Osteocyte (in vitro differentiated cells): ENCODE measurements at places on chromosomes 6 and 20.

- peak; percentile 48 for DNase-seq
Measured at GRCh38 chr20:17501701-17502100, 29.5 kb downstream of the BFSP1 start.

DNA sequence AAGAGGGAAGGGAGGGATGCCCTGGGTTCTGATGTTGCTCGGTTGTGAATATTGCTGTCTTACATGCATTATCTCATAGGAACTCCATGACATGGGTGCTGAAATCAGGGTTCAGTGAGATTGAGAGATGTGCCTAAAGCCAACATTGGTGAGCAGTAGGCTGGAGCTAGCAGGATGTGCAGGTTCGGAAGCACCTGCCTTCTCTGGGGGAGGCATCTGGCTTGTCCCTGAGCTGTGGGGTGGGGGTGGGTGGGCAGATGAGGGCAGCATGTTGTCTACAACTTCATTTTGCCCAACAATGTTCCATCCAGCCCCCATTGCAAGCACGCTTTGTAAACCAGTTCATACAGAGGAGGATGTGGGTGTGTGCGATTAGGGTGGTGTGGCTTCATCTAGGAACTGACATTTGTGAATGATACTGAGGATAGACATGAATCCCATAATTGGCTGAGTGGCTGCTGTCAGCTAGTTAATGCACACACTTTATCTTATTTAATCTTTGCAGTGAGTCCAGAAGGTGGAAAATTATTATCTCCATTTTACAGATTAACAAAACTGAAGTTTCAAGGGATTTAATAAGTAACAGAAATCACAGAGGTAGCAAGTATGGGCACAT, 119.4 kb downstream of the SYNDIG1 start:
- peak; percentile 32 for DNase-seq

DNA sequence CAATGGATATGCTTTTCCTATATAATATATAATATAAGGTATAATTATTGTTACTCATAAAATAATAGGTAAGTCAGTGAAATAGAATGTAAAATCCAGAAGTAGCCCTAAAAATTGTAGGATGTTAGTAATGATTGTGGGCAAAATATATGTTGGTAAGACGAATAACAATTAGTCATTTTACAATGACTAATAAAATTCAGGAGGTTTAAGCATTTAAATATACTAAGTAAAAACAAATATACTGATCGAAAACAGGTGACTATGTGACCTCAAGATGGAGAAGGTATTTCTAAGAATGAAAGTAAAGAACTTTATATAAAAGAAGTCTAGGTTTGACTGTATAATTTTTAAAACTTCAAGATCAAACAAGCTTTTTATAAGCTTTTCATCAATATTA, 28.9 kb downstream of the FUCA2 start:
- no peak for DNase-seq

DNA sequence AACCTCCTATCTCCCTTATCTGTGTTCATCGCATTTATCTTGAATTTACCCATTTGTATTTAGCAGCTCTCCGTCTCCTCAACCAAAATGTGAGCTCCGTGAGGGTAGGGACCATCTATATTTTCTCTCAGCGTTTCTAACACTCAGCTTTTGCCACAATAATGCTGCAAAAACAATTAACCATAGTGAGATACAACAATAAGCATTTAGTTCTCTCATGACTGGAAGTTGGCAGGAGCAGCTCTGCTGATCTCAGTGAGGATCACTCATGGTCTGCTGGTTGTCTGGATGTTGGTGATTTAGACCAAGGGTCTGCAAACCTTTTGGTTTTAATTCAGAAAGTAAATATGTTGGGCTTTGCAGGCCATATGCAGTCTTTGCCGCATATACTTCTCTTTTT, 394.8 kb upstream of the RNF217 start:
- DNase-seq, result no peak

DNA sequence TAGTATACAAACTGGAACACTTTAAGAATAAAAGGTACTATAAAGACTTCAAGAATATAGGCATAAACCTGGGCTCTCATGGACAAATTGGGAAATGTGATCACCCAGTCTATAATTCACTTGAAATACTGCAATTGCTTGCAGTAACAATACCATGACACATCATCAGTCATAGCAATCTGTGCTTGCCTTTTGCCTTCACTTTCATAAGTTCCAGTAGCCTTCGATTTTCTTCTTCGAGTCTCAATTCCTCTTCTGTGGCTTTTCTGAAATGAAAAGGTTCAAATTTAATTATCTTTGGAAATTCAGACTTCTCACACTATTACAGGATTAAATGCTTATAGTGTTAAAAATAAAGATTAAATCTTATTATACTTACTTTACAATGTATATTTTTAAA, 96.3 kb upstream of the ZBTB24 start:
- no peak for DNase-seq

DNA sequence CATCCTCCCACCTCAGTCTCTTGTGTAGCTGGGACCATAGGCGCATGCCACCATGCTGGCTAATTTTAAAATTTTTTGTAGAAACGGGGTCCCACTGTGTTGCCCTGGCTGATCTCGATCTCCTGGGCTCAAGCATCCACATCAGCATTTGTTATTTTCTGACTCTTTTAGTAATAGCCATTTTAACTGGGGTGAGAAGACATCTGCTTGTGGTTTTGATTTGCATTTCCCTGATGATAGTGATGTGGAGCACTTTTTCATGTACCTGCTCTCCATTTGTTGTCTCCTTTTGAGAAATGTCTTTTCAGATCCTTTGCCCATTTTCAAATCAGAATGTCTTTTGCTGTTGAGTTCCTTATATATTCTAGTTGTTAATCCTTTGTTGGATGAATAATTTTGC, 22.2 kb upstream of the TULP4 start:
- DNase-seq, result no peak

GRCh38 chr6:37956711-37957275, 137.3 kb downstream of the ZFAND3 start:
- DNase-seq, result no peak

DNA sequence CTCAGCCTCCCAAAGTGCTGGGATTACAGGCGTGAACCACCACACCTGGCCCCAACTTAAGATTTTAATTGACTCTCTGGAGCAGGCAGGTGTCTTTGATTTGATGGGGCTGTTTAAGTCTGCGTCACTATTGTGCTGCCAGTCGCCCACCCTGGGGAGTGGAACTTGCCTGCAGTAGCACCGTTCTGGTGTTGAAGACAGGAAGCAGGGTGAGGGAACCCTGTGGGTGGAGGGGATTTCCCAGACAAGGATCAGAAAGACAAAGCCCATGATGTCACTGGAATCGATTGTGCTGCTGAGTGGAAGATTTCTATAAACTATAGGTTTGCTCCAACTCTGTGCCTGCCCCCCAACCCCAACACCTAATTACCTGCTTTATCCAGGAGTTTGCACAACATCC, 11.0 kb downstream of the ALDH8A1 start:
- no peak for DNase-seq

DNA sequence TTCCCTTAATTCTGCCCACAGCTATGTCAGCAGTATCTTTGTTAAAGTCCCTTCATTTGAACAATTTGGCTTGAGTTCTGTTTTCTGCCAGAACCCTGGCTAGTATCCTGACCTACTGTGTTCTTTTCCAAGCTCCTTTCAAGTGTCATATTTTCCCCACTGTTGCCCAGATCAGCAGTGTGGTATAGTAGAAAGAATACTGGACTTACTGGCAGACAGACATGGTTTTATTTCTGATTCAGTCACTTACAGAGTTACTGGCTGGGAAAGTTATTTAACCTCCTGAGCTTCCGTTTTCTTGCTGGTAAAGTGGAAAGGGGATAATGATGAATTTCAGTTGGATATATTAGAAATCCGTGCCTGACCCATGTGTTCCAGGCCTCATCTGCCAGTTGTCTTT, 39.8 kb upstream of the RAB23 start:
- DNase-seq, result no peak

DNA sequence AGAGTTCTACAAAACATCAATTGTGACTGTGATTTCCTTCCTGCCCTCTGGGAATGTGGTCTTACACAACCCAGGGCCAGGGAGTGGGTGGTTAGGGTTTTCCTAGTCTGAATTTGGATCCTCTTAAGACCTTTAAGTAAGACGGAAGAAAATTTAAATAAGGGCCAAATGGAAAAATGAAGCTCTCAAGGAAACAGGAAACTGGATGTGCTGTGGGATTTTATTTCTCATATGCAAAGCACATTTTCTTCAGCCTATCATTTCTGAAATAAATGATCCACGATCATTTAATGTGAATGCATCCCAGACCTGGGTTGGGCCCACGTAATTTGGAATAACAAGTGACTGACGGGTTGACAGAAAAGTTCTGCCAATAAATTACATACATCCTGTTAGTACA, 243.6 kb downstream of the CLIC5 start:
- no peak for DNase-seq

DNA sequence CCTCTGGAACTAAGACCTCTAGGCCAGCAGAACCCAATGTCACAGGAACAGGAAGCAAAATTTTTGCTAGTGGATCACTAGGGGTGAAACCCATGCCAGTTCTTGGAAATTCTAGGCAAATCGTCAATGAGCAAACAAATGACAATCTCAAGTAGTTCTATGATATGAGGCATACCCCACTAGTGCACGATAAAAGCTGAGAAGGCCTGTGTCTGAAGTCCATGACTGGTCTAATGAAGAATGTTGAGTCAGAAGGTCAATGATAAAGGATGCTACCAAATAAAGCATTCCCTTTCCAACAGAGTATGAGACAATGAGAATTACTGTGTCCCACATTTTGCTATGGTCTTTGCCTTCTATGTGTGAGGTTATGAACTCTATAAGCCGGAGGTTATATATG, 149.4 kb upstream of the NOX3 start:
- DNase-seq, result no peak

DNA sequence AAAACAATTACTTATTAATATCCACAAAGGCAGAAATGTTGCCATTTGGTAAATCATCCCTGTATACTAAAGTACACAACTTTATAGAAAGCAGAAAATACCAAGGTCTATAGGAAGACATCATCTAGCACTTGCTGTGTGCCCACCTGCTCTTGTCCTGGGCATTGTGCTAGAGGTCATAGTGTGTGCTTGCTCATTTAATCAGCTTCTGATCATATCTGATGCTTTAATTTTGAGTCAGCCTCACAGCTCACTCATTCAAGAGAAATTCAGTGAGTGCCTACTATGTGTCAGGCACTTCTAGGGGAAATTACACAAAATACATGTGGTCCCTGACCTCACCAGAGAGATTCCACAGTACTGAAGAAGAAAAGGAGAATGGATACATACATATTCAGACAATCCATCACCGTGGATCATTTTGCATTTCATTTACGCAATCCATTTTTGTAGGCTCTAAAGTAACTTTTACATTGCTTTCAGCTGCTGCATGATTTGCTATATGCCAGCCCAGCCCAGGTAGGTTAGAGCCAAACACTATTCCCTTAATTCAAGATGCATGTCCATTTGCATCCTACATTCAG, 167.9 kb upstream of the MCHR2 start:
- no peak for DNase-seq

DNA sequence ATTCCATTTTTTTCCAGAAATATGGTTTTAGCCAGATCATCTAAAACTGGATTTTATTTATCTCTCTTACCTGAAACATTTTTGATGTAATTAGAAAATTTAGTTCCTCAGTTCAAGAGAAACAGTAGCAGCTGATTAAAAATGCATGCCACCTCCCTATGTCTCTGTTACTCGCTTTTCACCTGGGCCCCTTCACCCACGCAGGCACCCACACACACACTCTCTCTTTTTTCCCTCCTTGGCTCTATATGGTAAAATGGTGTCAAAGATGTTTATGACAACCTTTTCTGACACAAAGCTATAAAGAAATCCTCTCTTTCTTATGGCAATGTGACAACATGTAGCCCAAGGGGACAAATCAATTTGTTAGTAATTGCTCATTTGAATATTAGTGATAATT, 5.8 kb upstream of the SGK1 start:
- DNase-seq, result no peak

DNA sequence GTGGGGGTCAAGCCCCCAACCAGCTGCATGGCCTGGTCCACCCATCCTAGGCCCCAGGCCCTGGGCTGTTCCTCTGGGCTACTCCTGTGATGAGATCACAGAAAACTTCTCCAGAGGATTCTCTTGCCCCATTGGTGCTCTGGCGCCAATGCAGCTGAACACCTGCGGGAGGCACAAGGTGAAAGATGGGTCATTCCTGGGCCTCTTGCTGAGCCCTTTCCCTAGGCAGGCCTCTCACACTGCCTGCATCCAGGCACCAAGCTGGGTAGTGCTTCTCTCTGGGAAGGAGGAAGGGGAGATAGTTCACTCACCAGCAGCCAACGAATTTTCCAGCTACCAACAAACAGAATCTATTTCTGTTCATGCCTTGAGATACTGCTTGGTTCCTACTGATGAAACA, 142.1 kb downstream of the PXDC1 start:
- peak; percentile 73 for DNase-seq

DNA sequence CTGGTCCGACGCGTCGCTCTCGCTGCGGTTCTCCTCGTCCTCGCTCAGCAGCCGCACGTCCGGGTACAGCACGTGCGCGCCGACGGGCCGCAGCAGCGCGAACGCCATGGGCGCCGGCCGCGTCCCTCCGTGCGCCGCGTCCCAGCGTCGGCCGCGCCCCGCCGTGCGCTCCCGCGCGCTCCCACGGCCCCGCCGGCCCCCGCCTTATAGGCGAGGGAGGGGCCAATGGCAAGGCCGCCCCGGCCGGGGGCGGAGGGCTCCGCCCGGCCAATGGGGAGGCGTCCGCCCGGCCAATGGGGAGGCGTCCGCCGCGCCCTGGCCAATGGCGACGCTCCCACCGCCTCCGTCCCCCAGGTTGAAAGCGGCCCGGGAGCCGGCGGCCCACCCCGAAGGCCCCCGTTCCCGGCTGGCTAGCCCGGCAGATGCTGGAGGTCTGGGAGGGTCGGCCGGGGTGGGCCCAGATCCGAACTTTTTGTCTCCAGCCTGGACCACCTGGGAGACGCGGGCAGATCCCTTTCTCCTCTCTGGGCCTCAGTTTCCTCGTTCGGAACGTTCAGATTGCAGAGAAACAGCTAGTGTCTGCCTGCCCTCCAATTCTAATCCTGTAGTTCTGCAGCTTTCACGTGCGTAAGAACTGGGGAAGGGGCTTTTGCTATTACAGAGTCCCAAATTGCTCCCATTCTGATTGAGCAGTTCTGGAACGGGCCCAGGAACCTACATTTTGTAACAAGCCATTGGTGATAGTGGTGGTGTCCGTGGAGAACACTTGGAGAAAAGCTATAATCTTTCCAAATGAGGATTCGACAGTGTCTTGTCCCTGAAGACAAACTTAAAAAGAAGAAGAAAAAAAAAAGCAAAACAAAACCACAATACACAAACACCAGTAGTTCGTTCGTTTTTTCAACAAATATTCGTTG, at the start of gene TCF15:
TCF15 (minus strand) TSS at position 180 of the 917 bp plus-strand sequence; CDS start at position 108, 72 bp downstream.
- no peak for DNase-seq

DNA sequence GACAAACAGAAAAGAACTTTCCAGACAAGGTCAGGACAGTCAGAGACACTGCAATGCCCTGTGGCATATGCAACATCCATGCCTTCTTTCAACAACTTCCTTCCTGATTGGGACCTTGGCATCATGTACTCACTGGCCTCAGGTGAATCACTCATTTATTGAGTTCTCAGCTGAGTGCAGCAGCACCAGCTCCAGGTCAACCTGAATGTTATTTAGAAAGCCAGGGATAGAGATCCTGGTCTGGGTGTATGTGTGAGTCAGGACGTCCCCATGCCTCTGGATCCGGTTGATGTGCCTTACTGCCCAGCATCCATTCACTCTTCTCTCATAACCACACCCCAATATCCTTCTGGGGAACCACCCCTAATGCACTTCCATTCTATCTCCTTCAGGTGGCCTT, 54.4 kb downstream of the SNRNP48 start:
- DNase-seq, result no peak
